ENCODE measurements at places on chromosomes 12 and 14. TPM values are rescaled to one million over a fixed set of nuclear protein-coding genes. Genes with fewer than 3 reads are reported as not detected.

GRCh38 chr12:851913-852312 is 97.6 kb downstream of the RAD52 start:
- DNase-seq = no peak

GRCh38 chr12:7171854-7172253 is 17.6 kb upstream of the PEX5 start:
- no peak for DNase-seq

DNA sequence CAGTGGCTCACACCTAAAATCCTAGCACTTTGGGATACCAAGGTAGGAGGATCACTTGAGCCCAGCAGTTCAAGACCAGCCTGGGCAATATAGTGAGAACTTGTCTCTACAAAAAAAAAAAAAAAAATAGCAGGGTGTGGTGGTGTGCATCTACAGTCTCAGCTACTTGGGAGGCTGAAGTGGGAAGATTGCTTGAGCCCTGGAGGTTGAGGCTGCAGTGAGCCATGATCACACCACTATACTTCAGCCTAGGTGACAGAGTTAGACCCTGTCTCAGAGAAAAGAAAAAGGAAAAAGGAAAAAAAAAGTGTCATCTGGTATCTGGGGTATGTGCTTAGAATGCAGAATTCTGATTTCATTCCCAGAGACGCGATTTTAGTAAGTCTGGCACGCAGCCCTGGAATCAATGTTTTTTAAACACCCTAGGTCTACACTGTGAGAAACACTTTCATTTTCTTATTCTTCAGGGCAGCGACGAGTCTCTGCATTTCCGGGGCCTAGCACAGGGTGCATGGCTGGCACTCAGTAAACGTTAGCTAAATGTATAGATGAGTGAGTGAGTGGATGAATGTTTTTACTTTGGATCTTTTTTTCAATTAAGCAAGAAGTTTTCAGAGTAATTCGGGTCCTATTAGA is 243.8 kb upstream of the PWP1 start:
- DNase-seq = no peak

DNA sequence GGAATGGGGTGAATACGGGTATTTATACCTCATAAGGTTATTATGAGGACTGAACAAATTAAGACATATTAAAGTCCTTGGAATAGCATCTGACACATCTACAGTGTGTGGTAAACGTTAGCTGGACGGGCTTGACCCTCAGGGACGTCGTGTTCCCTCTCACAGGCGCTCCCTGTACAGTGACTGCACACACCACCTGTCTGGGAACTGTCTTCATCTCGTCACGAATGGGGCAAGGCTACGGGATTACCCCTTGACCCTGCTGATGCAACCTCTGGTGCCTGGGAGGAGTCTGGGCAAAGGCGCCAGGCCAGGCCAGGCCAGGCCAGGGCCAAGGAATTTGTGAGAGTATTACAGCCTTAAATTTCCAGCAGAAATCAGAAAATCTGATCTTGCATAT is 191.1 kb downstream of the CALM1 start:
- no peak for DNase-seq

DNA sequence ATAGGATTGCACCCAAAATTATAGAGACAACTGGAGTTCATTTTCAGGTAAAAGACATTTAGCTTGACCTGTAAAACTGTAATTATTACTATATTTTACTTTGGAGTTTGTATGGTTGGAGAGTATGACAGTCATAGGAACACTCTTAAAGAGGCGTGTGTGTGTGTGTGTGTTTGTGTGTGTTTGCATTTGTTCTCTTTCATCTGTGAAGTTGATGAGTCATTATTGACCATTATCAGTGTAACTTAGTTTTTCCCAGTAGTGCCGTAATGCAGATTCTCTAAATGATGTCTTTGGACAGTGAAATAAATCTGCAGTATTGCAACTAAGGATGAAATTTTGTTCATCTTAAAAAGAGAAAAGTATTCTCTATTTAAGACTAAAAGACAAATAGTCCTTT is 13.0 kb downstream of the WASHC4 start:
- DNase-seq = no peak

- no peak for DNase-seq
These were observed 1042.2 kb downstream of the BCL11B start for GRCh38 chr14:98229656-98230366.

DNA sequence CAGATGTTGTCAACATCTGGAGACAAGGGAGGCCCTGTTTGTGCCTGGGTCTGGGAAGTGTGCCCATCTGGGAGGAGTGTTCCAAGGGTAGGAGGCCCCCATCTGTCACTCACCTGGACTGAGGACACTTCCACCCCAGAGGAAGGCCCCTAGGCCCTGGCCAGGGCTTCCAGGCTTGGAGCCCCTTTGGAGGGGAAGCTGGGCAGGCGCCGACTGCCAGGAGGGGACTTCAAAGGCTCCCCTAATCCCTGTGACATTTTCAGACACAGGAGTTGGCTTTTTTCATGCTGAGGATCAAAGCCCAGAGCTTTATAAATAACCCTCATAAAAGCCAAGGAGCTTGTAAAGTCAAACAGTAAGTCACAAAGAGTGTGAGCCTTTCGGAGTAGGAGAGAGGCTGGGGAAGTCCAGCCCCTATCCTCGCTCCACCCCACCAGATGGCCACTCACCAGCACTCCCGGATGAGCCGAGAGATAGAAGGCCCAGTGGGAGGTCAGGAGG is 17.6 kb upstream of the FAM222A start:
- DNase-seq = peak; percentile 69

DNA sequence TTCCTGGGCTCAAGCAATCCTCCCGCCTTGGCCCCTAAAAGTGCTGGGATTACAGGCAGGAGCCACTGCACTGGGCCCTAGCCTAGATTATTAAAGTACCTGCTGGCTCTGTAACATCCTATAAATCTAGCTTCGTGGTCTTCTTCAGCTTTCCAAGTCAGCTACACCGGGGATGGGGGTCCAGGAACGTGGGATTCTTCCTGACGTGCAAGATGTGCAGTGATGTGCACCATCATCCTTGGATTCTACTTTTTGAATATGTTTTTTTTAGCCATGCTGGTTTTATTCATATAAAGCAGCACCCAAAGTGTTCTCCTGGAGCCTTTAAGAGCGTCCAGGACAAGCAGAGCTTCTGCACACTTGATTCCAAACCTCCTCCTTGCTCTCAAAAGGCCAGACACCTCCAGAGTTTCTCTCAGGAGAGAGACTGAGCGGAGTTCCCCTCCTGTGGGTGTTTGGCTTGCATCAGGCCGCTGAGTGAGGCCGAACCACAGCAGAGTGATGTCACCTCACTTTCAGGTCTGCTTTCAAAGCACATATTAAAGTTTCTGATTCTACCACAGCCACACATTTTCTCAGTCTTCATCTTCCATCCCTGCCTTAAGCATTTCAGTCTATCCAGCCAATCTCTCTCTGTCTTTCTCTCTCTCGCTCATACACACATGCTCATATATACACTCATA is 33.4 kb downstream of the VCPKMT start:
- DNase-seq = no peak

DNA sequence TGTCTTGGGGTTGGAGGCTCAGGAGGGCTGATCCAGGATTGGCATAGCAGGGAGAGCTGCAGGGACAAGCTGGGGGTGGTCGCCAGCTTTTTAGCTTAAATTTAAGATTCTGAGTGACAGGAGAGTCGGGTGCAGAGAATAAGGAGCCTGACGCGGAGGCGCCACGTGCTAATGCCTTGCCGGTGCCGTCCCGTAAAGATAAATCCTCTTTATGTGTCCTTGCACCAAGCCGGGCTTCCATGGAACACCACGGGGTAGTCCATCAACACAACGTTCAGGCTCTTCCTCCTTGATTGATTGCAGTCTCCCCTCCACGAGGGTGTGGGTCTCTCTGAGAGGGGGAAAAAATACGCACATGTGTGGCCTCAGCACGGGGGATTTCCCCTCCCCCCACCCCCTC is 3.9 kb downstream of the DLK1 start:
- no peak for DNase-seq

DNA sequence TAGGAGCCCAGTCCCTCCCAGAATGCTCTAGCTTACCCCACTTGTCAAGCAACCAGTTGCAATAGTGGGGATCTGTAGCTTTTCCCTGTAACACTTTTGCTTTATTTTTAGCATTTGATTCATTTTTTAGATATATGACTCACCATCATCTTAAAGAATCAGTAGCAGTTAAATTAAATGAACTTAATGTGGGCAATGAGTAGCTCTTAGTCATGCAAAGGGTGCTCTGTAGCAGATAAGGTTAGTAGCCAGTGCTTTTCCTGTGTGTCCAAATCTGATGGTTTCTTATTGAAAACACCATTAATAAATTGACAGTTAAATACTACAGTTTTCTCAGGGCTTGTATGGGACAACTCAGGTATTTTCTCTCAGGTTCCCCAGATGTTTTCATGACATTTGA is 311.8 kb downstream of the RERGL start:
- no peak for DNase-seq

- DNase-seq = no peak
These were observed 4.5 kb downstream of the DAO start for GRCh38 chr12:108884116-108885012.

DNA sequence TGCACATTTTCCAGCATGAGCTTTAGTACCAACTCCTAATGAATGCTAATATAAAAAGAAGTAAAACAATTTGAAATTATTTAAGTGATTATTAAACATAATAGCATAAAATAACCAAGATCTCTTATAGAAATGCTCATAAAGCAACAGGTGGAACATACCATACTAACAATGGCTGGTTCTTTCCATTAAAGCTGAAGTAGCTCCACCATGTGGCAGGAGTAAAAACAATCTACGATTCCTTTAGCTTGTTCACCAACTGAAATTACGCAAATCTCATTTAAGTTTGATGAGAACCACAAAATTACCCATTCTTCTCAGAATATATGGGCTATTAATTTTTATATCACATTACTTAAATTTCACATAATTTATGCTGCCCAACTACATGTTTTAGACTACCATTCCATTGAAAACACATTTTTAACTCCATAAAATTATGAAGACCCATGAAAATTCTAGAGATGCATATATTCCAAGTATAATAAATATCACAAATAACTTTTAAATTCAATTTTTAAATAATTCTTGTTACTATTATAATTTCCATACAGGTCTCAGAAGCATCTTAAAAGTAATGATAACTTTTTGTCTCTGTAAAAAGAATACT is 213.6 kb downstream of the DAD1 start:
- peak; percentile 29 for DNase-seq

DNA sequence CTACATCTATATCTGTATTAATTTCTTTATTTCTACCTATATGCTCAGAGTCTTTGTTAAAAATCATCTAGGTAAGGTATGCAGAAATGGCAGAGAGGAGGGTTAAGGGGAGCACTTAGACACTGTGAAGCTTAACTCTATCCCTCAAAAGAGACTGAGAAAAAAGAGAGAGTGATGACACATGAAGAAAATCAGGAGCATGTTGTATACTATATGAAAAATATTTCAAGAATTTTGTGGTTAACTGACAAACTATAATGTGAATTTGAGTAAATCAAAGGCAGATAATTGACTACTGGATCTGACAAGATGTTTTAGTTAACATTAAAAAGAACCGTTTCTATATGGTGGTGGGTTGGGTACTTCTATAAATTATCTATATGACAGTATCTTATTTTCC is 1814.2 kb upstream of the SEL1L start:
- no peak for DNase-seq

- DNase-seq = no peak
These were observed 103.7 kb upstream of the PDE3A start for GRCh38 chr12:20264608-20265114.

DNA sequence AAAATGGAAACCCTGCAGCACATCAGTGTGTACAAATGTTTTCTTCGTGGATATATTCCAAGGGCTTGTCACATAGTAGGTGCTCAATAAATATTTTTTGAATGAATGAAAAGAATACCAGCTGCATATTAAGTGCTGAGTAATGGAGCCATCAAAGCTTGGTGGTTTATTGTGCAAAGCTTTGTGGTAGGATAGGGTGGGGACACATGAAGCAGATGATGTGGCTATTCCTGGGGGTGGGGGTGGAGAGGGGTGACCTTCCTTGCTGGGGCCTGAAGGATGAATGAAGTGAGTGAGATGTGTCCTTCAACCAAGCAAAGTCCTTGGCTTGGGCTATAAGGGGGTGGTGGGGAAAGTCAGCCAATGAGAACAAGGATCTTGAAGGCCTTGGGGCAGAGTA is 4.3 kb upstream of the KRT81 start:
- no peak for DNase-seq

DNA sequence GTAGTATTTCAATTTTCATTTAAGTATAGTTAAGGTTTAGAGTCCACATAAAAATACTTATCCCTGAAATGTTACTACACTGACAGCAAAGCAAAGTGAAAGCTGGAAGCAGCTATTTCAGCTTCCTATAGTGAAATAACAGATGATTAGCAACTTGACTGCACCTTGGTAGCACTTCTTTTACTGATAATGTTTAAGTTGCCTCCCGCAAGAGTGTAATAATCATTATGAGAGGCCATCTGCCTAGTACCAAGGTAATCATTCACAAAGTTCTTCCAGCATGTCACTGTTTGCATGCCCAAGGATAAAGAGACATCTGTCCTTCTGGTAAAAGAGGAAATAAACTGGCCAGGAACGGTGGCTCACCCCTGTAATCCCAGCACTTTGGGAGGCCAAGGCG is 69.8 kb downstream of the LIN7A start:
- DNase-seq = no peak

- DNase-seq = peak; percentile 77
These were observed 43.9 kb upstream of the FBRSL1 start for GRCh38 chr12:132445884-132446632.

DNA sequence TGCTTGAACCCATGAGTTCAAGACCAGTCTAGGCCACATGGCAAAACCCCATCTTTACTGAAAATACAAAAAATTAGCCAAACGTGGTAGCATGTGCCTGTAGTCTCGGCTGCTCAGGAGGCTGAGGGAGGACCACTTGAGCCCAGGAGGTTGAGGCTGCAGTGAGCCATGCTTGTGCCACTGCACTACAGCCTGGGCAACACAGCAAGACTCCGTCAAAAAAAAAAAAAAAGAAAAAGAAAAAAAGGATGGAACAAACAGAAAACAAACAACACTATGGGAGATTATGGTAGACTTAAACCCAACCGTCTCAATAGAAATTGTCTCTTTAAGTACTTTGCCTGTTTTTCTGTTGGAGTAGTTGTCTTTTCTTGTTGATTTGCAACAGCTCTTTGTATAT is 36.4 kb downstream of the PYM1 start:
- no peak for DNase-seq

Gene A2M
- polyA plus RNA-seq = 256 TPM

Gene CATSPERB
- polyA plus RNA-seq = 0.63 TPM

Gene CCDC198
- 506 TPM for polyA plus RNA-seq

Gene NID2
- 122 TPM for polyA plus RNA-seq

Gene GPATCH2L
- 35.9 TPM for polyA plus RNA-seq

Gene SLC38A4
- polyA plus RNA-seq = 29.0 TPM

Measured in renal cortex interstitium (tissue), 15 donors.